Bronchial epithelial cell (primary cell): ENCODE measurements at places on chromosomes 12 and 14. TPM values are rescaled to one million over a fixed set of nuclear protein-coding genes. Genes with fewer than 3 reads are reported as not detected.

DNA sequence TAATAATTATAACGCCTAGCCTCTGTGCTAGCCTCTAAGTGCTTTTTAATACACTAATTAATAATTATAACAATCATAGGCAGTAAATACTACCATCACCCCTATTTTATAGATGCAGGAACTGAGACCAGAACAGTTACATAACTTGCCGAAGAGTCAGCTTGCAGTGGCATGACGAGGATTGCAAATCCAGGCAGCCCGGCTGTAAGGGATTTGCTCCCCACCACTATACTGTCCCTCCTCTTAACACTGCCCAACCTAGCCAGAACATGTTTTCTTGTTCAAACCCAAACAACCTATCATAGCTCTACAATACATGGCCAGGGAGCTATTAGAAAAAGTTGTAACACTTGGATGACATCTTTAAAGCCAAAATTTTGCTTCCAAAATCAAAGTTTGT lies 33.9 kb upstream of the VASH1 start:
- no peak for DNase-seq

DNA sequence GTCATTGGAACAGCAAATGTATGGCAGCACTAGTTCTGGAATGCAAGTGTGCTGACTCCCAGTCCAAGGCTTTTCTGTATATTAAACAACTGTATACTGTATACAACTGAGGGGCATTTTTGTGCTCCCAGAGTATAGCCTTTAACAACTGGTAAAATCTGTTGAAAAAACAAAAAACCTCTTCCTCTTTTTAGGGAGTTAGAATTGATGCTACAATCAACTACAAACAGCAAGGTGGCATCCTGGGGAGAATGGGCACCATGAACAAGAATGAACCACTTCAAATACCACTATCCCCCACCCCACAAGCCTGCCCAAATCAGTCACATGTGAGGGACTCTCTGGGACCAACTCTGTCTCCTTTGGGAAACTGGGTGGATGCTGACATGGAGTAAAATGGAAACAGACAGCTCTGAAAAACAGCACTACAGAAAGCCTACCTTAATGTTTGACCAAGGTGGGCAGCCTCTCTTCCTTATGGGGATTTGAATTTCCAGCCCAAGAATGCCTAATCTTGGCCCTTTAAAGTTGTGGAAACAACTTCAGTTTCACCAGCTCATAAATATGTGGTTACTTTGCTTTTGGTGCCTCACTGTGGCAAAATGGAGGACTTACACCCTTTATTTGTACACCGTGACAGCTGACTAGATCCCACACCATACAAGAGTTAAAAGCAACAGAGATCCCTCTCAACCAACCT lies 7.5 kb downstream of the VTI1B start:
- DNase-seq: peak; percentile 67

DNA sequence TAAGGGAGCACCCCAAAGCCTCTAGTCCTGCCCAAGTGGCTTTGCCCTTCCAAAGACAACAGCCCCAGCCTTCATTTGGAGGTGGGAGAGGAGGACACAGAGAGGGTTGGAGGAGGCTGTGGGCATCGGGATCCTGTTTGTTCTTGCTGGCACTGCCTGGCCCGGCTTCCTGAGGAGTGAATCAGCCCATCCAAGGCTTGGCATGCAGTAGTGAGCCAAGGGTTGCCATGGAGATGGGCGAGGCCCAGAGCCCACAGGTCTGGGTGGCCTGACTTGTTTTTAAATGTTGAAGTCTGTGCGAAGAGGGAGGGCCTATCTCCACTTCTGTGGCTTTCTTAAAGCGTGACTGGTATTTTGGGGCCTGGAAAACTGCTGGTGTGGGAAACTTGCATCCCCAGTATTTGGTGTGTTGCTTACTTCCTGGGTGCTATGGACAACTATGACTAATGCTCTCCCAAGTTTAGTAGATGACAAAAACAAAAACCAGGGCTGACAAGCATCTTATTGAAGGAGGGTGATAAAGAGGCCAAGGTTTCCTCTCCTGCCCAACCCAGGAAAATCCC lies 15.8 kb downstream of the CD9 start:
- DNase-seq: peak; percentile 100

DNA sequence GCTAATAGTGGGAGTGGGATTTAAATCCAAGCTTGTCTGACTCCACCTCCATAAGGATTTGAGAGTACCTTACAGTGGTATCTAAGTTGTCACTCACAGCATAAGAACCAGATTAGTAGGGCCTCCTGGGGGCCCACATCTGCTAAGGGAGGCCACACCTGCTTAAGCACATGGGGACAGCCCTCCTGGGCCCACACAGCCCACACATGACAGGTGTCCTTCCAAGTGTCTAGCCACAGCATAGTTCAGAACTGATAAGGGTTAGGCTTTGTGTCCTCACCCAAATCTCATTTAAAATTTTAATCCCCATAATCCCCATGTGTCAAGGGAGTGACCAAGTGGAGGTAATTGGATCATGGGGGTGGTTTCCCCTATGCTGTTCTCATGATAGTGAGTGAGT lies 186.0 kb upstream of the HMGA2 start:
- DNase-seq: no peak

Gene NKX2-1
- total RNA-seq: 4.1 and 6.6 TPM in 2 replicates

Gene FAM161B
- 1.5 and 1.6 TPM in 2 replicates for total RNA-seq

DNA sequence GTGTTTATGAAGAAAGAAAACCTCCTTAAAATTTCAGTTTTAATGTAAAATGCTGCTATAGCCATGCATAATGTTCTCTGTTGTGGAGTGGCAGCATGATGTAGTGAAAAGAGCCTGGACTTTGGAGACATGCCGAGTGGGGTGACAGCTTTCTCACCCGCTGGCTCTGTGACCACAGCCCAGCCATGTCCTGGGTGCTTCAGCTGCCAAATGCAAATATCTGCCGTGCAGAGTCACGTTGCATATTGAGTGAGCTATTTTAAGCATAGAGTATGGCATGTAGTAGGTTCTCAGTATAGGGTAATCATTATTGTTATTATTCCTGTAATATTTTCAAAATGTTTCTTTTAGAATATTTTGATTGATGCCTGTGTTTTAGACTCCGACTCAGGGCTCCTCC lies 15.5 kb upstream of the TCTN2 start:
- no peak for DNase-seq

DNA sequence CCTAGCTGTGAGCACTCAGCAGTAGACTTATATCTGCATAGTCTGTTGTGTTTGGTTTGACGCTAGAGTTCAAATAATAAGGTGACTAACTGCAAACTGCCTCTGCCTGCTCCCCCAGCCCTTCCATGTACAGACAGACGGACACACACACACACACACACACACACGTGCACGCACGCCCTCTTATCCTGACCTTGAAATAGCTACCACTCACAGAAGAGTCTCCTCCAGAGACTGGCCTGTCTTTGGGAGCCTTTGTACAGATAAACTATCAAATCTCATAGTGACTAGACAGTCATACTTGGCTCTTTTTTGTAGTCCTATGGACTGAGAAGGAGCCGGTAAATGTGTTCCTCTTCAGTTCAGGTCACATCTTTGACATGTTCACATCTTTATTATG lies 158.4 kb downstream of the FBXL14 start:
- no peak for DNase-seq

- DNase-seq: no peak
Measured at GRCh38 chr14:90005939-90006530, 50.3 kb downstream of the TDP1 start.

DNA sequence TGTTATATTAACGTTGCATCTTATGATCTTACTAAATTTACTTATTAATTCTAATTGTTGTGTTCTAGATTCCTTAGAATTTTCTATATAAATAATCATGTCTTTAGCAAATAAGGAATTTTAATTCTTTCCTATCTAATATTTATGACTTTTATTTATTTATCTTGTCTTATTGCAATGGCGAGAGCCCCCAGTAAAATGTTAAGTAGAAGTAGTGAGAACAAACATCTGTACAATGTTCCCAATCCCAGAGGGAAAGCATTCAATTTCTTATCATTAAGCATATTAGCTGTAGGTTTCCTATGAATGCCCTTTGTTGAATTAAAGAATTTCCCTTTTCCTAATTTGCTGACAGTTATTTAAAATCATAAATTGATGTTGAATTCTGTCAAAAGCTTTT lies 203.7 kb upstream of the OTX2 start:
- no peak for DNase-seq

Gene RPS6KA5
- 1.8 and 2.9 TPM in 2 replicates for total RNA-seq

Gene ACSM4
- total RNA-seq: not detected in 2 replicates

DNA sequence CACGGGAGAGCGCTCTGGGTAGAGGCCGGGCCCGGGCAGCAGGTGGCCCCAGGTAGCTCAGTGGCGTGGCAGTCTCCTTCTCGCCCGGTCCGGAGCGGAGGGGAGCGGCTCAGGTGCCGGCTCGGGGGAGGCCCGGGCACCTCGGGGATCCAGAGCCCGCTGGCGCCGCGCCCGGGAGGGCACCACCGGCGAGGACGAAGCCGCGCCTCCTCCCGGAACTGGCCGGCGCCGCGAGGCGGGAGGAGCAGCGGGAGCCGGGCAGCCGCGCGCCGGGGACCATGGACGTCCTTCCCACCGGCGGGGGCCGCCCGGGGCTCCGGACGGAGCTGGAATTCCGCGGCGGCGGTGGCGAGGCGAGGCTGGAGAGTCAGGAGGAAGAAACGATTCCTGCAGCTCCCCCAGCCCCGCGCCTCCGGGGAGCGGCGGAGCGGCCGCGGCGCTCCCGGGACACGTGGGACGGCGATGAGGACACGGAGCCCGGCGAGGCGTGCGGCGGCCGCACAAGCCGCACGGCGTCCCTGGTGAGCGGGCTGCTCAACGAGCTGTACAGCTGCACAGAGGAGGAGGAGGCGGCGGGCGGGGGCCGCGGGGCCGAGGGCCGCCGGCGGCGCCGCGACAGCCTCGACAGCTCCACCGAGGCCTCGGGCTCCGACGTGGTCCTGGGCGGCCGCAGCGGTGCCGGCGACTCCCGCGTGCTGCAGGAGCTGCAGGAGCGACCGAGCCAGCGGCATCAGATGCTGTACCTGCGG lies 21.5 kb upstream of the GNS start:
- DNase-seq: no peak

GRCh38 chr12:88052686-88053085 lies 23.5 kb upstream of the C12orf50 start:
- DNase-seq: peak; percentile 41

GRCh38 chr12:26830783-26831551 lies 2.0 kb downstream of the ITPR2 start:
- no peak for DNase-seq

- DNase-seq: no peak
Measured at GRCh38 chr14:68212361-68212760, 392.8 kb downstream of the RAD51B start.

DNA sequence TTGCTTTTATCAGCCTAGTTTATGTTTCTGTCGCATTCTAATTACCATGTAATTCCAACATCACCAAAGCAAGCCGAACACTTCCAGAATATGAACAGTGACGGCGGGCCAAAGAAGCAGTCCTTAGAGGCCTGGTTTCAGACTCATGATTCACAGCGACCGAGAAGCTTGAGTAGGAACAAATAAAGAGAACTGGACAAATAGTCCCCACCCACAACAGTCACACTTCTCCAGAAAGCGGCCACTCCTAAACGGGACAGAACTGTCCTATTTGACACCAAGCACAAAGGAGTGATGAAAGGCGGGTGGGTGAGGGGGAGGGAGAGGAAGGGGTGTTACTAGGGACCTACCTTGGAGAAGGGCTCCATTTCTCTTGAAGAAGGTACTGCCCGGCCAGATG lies 136.4 kb downstream of the FOXN3 start:
- no peak for DNase-seq

GRCh38 chr14:101497684-101498525 lies 63.4 kb upstream of the DIO3 start:
- DNase-seq: no peak

DNA sequence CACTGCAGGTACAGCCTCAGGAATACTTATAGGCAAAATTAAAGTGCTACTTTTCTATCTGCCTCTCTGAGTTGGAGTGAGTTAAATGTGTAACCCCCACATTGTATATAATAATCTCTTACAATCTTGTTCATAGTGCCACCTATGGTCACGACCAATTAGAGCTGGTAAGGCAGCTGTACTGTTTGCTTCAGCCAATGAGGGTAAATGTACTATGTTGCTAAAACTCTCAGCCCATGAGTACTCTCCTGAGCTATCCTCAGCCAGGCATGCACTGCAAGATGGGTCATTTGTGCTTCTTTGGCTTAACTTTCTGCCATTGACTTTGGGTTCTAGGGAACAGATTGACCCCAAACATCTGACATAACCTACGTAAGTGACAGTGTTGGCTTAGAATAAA lies 15.0 kb upstream of the MDM2 start:
- DNase-seq: peak; percentile 76

GRCh38 chr12:64701283-64701682 lies 57.9 kb downstream of the GNS start:
- no peak for DNase-seq

GRCh38 chr12:104314242-104314614 lies 10.7 kb downstream of the EID3 start:
- peak; percentile 76 for DNase-seq

Gene SERPINA1
- total RNA-seq: 0.26 and 0.51 TPM in 2 replicates

DNA sequence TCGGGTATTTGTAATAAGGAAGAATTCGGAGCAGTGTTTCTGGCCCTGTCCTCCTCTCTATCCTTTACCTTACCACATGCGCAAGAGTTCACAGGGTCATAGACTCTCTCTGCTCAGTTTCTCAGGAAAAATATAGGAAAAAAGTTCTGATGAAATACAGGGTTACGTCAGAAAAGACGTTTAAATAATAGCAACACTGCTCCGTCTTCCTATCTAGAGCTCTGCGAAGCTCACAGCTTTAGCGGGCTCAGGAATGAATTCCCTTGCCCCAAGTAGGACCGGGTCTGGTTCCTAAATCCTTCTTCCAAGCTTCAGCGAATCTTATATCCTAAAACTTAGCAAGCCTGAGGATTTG lies 365 bp downstream of the CCDC59 start:
- DNase-seq: no peak

GRCh38 chr12:49909826-49910225 lies 6.1 kb upstream of the FAIM2 start:
- peak; percentile 90 for DNase-seq

Gene IFNG-AS1
- not detected in 2 replicates for total RNA-seq

DNA sequence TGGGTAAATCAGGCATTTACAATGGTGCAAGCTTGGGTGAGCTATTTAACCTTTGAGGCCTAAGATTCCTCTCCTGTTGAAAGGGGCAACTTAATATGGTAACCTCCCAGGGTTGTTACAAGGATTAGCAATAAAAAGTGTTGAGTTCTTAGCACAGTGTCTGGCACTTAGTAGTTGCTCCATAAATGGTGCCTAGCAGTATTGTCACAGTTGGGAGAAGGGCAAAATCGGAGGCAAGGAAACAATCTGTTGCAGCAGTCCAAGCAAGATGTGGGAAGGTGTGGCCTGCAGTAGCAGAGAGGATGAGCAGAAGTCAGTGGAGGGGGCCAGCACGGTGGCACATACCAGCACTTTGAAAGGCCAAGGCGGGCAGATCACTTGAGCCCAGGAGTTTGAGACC lies 7.3 kb upstream of the SP7 start:
- no peak for DNase-seq

- DNase-seq: no peak
Measured at GRCh38 chr14:54606178-54606577, 39.2 kb downstream of the SAMD4A start.
